ENCODE measurements at places on chromosomes 7 and 10.

DNA sequence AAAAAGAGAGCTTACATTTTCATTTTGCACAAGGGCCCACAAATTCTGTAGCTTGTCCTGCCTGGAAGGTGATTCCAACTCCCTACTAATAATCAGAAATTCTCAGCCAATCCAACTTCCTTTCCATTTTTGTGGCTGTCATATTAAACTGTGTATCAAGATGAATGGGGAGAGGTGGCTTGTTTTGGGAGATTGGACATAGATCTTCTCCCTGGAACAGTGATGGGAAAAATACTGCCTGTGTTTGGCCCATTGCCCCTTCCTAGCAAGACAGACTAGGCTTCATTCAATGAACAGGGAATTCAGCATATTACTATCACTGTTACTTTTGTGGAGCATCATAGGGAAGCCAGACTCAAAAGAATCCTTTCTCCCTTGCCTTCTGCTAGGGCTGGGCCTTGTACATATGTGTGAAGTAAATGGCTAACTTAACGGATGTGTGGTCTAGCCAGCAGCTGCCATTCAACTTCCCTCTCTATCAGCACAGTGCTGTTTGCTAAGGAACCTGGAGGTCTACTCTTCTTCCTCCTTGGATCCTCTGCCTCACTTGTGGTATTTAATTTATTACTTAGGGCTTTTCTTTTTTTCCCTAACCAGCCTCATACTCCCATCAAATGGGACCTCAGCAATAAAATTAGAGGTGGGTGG is 326.0 kb downstream of the BICC1 start:
- ATAC-seq = no peak

DNA sequence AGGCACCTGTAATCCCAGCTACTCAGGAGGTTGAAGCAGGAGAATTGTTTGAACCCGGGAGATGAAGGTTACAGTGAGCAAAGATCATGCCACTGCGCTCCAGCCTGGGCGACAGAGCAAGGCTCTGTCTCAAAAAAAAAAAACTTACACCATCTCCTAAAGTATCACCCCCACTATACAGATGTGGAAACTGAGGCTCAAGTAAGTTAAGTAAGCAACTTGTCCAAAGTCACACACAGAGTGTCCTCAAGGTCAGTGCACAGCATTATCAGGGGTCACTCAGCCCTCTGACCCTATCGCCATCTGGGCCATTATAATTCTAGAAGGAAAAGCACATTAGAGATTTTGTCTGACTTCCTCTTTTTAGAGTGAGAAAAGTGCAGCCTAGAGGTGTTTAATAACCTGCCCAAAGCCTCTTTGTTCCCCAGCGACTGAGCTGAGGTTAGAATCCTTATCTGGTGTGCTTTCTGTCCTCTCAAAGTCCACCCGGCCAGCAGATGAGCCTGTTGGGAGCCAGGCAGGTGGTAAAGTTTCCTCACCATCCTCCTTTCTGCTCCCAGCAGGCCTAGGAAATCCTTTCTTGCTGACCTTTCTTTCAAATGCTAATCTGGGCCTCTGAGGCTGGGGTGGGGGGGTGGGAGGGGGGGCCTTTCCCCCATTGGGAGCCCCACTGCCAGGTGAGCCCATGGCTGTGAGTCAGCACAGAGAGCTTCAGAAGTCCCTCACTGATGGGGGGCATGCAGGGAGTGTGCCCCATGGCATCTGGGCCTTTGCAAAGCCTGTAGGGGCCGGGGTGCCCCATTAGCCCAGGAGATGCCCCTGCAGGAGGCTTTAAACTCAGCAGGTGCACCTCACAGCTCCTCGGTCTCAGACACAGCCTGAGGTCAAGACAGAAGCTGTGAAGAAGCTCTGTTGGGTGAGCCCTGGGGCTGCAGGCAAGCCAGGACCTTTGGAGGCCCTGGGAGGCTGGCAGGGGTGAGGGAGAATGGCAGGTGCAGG is 12.0 kb upstream of the KCNMA1 start:
- no peak for ATAC-seq

GRCh38 chr10:5942001-5942400 is 35.3 kb downstream of the IL15RA start:
- ATAC-seq = no peak

GRCh38 chr10:11663763-11664555 is 52.5 kb upstream of the USP6NL start:
- ATAC-seq = no peak

DNA sequence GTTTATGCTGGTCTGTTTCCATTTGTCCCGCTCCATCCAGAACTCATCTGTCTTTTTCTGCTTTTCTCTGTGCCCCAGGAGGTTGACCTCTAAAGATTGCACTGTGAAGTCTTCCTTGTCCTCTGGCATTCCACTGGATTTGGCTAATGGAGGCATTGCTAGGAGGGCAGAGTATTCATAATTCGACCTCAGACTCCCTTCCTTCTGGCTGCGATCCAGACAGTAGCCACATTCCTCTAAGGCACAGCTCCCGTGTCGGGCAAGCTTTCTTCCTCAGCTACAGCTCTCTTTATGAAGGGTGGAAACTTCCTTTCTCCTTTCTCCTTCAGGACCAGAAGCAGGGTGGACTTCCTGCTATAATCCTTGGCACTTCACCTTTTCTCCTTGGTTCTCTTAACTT is 175.9 kb downstream of the BAMBI start:
- ATAC-seq = no peak

GRCh38 chr10:70578371-70578947 is 24.1 kb downstream of the PRF1 start:
- no peak for ATAC-seq

- ATAC-seq = peak; percentile 47
Observed at GRCh38 chr10:120979435-120980278, 128.5 kb downstream of the WDR11 start.

DNA sequence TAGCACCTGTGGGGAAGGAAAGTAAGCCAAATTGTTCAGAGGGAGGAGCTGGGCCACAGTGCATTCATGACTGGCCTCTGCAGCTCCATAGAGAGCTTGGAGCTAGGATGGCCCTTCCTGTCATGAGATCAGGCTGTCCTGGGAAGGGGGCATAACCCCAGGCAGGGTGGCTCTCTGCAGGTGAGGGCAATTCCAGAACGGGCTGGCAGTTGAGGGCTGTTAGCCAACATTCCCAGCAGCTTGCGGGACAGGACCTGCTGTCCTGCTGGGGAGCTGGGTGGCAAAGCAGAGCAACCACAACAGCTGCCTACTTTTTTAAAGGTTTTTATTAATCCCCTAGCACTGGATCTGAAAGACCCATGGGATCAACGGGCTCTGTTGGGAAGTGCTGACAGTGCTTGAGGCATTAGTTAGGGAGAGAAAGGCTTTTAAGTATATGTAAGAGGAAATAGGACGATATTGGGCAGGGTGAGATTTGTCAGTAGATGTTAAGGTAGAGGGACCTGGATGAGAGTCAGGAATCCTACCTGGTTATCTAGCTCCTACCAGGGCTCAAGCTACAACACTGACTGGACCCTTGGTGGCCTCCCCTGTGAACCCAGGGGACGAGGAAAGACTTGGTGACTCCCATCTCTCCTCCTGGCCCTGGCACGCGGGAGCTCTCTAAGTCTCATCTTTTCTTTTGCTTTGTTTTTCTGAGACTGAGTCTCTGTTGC is 77.8 kb downstream of the NAMPT start:
- no peak for ATAC-seq

GRCh38 chr10:55163388-55163979 is 362.5 kb upstream of the PCDH15 start:
- ATAC-seq = no peak

DNA sequence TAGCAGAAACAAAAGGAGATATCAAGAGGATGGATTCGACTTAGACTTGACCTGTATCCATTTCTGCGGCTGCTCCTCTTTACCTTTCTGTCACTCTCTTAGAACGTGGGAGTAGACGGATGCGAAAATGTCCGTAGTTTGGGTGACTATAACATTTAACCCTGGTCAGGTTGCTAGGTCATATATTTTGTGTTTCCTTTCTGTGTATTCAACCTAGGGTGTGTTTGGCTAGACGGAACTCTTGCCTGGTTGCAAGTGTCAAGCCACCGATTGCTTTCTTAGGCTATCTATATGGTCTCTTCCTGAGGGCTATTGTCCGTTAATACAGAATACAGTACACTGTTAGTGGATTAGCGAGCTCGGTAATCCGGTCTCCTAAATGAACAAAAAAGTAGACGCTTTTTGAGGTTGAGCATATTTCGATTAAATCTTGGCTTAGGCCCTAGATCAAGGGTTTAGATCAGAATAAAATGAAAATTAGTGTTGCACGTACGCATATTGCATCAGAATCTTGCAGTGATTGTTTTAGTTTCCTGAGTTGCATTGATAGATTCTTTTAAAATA is 1.2 kb downstream of the PTEN start:
- no peak for ATAC-seq

- ATAC-seq = no peak
Observed at GRCh38 chr7:27212497-27213432, 12.9 kb upstream of the HOXA13 start.

GRCh38 chr10:79268161-79268601 is 79.1 kb upstream of the PPIF start:
- no peak for ATAC-seq

- ATAC-seq = peak; percentile 72
Observed at GRCh38 chr10:45379891-45380540, 6.0 kb downstream of the ALOX5 start.

- ATAC-seq = no peak
Observed at GRCh38 chr10:18325889-18326531, 185.8 kb downstream of the CACNB2 start.

DNA sequence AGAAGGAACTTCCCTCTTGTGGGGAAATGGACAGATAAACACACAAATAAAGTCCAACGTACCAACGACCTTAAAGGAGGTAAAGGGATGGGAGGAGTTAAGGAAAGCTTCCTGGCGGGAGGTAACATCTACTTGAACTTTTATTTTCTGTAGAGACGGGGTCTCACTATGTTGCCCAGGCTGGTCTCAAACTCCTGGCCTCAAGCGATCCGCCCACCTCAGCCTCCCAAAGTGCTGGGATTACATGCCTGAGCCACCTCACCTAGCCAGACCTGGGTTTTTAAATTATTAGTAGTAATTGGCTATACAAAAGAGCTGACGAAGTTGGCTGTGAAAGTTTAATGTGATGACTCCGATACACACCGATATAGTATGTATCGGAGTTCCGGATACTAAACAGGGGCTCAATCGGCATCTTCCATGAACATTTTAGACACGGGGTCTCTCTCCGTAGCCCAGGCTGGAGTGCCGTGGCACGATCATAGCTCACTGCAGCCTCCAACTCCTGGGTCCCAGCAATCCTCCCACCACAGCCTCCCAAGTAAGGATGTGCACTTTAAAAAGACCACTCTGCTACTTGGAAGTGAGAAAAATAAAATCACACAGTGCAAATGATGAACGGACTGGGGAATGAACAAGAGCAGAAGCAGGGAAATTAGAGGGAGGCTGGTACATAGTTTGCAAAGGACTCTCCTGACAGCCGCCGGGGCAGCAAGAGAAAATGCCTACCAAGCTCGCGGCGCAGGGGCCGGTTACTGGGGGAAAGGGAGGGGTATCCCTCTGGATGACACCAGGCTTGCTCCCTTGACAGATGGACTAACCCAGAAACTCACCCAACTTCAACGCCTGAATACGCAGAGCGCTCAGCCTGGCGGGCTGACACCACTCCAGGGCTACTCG is 1.0 kb downstream of the BCL7B start:
- ATAC-seq = no peak

- no peak for ATAC-seq
Observed at GRCh38 chr10:102413053-102413705, 5.4 kb downstream of the PSD start.

DNA sequence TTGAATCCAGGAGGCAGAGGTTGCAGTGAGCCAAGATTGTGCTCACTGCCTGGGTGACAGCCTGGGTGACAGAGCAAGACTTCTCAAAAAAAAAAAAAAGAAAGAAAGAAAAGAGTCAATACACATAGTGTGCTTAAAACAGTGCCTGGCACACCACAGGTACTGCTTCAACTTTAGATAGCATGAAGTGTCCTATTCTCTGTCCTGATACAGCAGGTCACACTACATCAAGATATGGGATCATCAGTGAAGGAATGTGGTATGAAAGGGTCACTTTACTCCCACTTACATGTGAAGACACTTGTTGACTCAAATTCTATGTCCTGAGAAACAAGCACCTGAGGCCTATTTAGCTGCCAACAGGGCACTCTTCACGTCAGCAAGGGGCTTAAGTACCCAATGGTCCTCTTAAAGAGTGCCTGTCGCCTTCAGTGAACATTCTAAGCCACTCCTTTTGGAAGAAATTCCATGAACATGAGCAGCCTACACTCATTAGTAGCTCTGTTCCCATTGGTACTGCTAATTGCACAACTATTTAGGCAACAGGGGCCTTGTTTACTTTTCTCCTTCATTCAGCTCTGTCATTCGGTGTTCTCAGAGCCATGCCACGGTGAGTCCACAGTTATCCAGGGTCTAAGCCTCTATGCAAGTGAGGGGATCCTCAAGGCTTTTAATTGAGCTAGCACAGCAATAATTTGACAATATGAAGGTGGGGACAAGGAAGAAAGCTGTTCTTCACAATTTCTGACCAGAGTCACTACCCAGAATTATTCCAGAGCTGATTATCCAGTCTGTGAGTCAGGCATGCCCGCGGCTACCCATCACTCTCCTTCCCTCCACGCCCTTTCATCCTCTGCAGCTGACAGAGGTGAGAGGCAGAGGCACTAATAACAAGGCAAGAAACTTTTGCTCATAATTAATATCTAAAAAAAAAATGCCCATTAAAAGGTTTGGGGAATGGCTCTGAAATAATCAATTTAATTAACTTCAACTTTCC is 56.6 kb upstream of the PTN start:
- no peak for ATAC-seq

DNA sequence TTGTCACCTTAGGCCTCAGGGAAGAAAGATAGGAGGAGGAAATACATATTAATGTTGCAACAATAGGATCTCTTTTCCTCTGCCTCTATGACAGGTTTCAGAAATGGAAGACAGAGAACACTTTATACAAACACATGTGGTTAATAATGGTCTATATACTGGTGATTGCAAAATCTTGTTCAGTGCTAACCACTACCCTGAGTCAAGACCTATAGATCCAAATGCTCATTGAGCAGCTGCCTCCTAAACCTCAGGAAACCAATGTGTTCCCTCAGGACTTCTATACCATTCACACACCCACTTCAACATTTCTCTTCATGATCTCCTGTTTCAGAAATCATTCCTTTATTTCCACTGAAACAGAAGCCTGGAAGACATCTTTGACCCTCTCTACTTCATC is 32.5 kb upstream of the VWDE start:
- no peak for ATAC-seq

DNA sequence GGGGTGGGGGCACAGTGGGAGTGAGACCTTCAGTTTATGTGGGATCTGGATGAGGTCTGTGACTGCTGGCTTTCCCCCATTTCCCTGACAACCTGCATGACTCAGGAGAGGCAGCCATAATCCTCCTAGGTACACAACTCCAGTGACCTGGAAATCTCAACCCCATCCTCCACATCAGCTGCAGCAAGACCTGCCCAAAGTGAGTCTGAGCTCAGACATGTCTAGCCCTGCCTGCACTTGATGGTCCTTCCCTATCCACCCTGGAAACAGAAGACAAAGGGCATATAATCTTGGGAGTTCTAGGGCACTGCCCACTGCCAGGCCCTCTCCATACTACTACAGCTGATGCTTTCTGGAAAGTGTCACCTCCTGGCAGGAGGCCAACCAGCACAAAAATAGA is 75.6 kb downstream of the GRM8 start:
- no peak for ATAC-seq

All from gastroesophageal sphincter (tissue), 4 donors.